ENCODE measurements at places on chromosomes 16 and 17.
A peak's percentile ranks its signal among the peaks of the same experiment; 100 is the strongest.

DNA sequence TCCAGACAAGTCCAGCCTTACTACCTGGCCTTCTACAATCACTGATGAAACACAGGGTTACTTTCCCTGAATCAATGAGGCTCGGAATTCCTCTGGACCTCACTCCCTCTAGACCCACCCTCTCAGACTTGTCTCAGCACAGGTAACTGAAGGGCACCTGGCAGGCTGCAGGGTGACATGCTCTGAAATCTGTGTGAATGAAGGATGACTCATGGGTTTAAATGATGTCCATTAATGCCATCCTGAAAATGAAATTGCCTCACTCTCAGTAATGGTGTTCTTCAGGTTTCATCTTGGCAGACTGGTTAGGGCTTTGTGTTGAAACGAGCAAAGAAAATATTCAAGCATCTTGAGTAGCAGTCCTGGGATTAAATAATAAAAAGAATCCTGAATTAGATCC, 134.4 kb downstream of the MAF start:
- no peak for DNase-seq

DNA sequence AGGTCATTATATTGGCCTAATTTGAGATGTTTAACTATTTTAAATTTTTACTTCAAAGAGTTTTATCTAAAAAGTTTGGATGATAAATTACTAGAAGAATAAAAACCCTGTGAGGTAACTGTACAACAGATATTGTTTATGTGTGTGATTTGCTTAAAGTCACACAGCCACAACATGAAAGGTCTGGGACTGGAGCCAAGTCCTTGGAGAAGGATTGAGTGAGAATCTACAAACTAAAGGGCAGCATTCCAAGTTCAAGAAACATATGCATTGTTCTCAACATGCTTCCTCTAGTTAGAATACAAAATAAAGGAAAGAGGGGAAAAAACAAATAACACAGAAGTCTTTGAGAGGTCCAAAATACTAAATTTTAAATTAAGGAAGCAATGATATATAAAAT, 131.5 kb upstream of the MON1B start:
- no peak for DNase-seq

GRCh38 chr16:85899444-85899843, 482 bp downstream of the IRF8 start:
- DNase-seq: no peak

- no peak for DNase-seq
Measured at GRCh38 chr17:15432807-15433611, 34.4 kb downstream of the CDRT4 start.

GRCh38 chr17:41434005-41434404, 6.8 kb downstream of the KRT38 start:
- DNase-seq: no peak

GRCh38 chr17:73122953-73123605, 30.6 kb upstream of the SLC39A11 start:
- DNase-seq: no peak

DNA sequence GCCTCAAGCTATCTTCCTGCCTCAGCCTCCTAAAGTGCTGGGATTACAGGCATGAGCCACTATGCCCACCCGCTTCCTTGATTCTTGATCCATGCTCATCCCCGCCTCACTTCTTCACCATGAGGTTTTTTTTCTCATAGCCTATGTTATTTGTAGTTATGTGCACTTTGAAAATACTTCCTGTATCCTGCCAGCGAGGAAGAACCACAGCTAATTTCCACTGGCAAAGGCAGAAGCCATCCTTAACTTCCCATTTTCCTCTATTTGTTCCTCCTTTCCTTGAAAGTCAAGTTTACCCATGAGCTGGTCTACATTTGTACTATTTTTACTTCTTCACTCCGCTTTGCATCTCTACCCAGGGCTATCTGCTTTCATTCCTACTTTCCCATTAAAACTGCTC, 189.7 kb upstream of the ZFHX3 start:
- DNase-seq: no peak

- DNase-seq: no peak
Measured at GRCh38 chr16:71865173-71865863, 18.7 kb downstream of the ZNF821 start.

DNA sequence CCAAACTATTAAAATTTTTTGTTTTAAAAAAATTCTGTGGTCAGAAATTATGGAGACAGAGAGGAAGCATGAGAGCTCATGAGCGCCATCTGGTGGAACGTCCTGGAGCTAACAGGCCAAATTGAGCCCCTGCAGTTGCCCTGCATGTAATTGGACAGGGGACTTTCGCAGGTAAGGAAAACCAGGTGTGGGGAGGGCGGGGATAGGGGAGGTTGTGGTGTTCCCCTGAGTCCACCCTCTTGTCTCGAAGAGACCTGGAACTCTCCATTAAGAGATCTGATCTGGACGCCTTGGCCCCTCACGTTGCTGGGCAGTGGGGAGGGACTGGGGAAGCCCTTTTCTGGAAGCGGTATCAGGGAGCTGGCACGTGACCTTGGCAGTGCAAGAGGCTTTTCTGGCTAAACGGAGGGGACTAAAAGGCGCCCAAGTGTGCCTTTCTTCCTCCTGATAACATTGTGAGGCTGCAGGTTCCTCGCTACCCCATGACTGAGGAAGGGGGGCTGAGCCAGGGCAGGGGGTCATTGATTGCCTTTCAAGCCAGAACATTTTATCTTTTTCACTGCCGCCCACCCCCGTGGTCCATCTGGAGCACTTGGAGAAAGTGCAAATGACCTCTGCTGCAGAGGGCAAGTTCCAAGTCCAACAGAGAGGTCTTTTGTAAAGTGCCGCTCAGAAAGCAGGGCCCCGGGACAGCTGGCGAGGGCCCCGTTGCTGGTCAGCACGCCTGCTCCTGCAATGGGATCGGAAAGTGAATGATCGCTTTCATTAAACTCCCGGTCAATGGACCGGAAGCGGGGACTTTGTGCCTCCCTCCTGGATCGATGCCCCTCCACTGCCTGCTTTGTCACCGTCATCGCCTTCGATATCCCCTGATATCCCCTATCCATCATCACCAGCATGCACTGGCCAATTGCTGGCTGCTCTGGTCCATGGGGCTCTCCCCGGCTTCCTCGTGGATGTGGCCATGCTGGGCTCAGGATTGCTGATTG, 18.4 kb downstream of the PDILT start:
- DNase-seq: peak; percentile 20

DNA sequence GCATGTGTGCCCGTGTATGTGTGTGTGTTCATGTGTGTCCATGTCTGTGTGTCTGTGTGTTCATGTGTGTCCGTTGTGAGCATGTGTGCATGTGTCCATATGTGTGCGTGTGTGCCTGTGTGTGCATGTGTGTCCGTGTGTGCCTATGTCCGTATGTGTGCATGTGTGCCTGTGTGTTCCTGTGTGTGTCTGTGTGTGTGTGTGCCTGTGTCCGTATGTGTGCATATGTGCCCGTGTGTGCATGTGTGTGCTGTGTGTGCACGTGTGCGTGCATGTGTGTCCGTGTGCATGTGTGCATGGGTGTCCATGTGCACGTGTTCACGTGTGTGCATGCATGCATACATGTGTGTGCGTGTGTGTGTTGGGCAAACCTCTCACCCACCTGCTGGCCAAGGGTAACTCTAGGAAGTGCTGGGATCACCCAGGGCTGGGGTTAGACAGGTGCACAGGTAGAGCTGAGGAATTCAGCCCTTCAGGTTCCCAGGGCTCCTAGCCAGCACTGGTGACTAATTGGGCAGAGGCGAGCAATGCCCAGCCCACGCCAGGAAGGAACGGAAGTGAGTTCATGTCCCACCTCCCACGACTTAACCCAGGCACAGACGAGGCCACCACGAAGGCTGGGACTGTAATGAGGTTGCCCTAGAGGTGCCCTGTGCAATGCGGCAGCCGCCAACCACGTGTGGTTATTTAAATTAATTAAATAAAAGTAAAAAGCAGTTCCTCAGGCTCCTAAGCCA, 8.2 kb upstream of the CSNK1D start:
- DNase-seq: no peak

DNA sequence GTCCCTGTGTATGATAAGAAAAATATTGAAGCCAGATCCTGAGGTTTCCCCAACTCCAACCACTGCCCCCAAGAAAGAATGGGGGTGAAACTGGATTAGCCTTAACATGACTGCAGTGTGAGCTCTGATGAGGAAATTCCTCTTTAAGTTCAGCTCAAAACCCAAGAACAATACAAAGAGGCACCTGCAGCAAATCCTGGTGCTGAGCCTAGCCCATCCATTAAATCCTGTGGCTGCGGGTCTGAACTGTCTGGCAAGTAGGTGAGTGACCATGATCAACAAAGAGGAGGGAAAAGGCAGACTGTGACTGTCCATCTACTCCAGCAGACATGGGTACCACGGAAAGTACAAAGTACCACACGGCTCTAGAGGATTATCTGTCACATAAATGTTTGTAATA, 64.2 kb downstream of the CREBBP start:
- no peak for DNase-seq

- DNase-seq: no peak
Measured at GRCh38 chr16:66786551-66786950, 14.8 kb downstream of the TERB1 start.

DNA sequence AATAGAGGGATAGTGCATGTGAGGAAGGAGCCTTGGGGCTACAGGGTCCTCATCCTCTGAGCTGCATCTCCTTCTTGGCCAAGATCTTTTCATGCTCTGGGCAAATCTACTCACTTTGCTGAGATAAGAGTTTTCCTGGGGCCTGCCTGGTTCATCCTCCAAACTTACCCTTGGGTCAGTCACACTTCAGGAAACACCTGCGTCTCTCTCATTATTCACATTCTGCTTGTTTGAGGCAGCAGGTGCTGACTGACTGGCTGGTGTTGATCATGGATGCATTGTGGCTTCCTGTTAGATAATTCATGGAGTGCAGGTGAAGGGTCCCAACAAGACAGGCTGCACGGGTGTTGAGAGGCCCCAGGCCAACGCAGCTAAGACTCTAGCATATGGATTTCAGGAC, 162.6 kb downstream of the SALL1 start:
- no peak for DNase-seq

- no peak for DNase-seq
Measured at GRCh38 chr17:72976971-72977770, 115.3 kb downstream of the SLC39A11 start.

- DNase-seq: no peak
Measured at GRCh38 chr16:88628512-88628974, 9.8 kb upstream of the IL17C start.

- peak; percentile 86 for DNase-seq
Measured at GRCh38 chr17:68205251-68205807, 42.5 kb upstream of the AMZ2 start.

DNA sequence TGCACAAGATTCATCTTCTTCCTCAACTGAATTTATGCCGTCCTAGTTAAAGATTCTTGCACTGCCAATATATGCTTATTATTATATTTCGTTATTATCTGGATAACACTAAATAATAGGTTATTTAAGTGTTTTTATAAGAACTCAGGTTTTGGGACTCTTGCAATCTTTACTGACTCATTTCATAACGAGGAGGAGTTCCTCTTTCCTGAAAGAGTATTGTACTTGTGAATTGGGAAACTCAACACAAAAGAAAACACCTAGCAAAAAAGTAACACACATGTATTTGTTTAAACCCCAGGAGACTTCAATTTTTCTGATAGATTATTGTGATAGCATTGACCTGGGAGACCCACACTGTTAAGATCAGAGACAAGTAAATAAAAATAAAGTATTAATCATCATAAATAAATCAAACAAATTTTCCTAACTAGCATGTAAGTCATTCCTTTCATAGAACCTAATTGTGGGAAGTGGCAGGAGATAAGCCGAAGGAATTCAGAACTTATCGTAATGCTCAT, 505.8 kb downstream of the KCNJ2 start:
- no peak for DNase-seq

DNA sequence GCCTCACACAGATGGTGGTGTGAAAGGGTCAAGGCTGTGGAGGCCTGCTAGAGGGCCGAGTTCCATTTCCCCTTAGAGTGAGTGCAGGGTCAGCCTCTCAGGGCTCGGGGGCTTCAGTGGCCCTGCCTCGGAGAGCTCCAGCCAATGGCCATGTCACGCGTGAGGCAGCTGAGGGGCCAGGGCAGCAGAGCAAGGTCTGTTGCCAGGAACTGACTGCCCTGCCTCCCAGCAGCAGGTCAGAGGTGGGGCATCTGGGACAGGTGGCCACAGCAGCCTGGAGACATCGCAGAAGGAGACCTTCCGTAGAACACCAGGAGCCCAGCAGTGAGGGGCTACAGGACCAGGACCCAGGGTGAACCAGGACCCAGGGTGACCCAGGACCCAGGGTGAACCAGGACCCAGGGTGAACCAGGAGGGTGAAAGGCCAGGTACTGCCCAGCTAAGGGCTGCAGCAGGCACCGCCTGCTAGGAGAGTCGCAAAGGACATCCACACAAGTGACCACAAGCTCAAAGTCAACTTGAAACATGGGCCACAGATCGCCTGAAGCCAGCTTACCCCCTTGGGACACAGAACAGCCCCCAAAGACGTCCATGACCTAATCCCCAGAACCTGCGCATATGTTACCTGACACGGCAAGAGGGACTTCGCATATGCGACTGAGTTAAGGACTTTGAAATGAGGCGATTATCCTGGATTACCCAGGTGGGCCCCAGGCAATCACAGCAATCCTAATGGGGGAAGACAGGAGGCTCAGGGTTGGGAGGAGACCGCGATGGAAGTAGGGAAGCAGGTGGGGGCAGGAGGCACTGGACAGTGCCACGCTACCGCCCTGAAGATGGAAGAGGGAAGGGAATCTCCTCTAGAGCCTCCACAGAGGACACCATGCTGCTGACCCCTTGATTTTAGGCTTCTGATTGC, 4.8 kb upstream of the MEAK7 start:
- DNase-seq: no peak

DNA sequence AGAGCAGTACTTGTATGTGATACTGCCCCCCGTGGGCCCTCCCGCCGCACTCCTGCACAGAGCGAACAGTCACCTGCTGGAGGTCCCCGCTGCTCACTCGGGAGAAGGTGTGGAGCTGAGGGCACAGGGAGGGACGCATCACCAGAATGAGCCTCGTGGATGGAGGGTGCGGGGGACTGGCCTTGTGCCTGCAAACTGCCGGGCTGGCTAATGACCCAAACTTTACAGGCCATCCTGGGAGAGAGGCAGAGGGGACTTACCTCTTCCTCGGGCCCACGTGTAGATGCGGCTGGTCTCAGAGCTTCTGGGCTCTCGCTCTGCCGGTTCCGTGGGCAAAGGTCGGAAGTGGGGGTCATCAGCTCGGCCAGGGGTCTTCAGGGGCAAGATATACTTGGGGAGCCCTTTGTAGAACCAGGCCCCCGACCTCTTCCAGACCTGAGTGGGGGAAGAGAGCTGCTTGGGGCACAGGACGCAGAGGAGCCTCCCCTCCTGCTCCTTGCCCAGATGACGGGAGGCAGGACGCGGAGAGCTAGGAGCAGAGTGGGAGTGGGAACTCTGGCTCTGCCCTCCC, 65.5 kb upstream of the DOC2B start:
- DNase-seq: no peak

DNA sequence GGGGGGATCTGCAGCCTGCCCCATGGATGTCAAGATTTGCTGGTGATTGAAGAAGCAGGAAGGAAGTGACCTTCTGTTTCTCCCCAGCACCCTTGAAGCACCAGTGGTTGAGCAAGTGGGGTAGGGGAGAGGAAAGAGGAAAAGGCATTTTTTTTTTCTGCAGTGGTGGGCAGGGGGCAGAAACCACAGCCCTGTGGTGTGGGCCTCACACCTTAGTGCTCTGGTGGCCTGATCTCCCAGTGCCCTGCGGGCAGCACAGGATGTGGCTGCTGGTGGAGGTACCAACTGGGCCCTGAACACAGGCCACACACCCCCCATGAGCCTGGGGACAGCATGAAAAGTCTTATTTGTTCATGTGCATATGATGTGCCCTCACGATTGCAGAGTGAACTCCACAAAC, 7.1 kb downstream of the ITGAD start:
- DNase-seq: no peak
